A549 (cell line): ENCODE measurements at places on chromosomes 4 and X. TPM values are rescaled to one million over a fixed set of nuclear protein-coding genes. Genes with fewer than 3 reads are reported as not detected.

Gene AFF2
- polyA plus RNA-seq = not detected in 3 replicates

- no peak for DNase-seq
Observed at GRCh38 chr4:184395451-184395917, 78.9 kb downstream of the IRF2 start.

DNA sequence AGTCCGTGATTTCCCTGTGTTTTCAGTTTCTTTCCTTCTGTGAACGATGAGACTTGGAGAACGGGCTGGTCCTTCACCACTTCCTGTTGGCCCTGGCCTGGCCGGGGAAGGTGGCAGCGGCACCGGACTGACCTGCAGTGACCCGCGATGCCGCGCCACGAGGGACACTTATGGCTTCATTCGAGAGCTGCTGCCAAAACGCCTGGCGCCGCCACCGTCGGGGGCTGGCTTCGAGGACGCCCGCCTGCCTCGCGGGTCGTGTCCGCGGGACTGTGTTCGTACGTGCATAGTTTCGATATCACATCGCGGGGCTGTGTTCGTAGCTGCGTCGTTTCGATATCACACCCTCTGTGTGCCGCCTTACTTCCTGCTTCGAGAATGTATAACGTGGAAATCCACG is 7.5 kb upstream of the UVSSA start:
- DNase-seq = no peak

Gene XAGE1B
- polyA plus RNA-seq = 179 to 216 TPM (median 194 TPM) in 3 replicates

- no peak for DNase-seq
Observed at GRCh38 chr4:6360385-6360784, 90.7 kb downstream of the WFS1 start.

- DNase-seq = no peak
Observed at GRCh38 chrX:73812256-73812655, 249.3 kb downstream of the CHIC1 start.

DNA sequence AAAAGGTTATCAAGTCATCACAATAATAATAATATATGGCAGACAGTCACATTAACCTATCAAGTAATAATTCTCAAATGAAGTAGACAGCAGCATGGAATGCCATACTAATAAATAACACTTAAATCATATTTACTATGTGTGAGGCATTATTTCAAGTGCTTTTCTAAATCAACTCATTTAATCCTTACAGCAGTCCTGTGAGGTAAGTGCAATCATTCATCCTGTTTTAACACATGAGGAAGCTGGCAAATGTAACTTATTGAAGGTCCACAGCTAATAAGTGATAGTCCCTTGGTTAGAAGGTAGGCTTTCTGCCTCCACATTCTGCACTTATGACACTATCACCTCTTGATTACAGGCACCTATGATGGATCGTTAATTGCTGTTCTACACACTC is 24.5 kb downstream of the GABRA4 start:
- DNase-seq = no peak

GRCh38 chr4:126766241-126766640 is 866.5 kb upstream of the INTU start:
- no peak for DNase-seq

GRCh38 chr4:140012688-140013486 is 141.1 kb downstream of the MAML3 start:
- peak; percentile 93 for DNase-seq

GRCh38 chr4:8854931-8855330 is 16.7 kb downstream of the HMX1 start:
- no peak for DNase-seq

DNA sequence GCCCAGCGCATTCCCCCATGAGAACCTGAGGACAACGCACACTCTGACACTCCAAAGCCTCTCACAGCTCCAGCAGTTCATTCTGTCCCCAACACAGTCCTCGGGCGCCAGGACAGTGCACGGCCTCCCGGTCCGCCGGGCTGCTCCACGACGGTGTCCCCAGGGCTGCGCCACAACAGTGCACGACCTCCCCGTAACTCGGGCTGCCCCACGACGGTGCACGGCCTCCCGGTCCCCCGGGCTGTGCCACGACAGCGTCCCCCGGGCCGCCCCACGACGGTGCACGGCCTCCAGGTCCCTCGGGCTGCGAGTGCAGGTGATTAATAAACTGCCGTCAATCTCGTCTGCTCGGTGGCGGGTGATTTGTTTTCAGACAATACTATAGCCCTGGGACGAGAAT is 585.1 kb upstream of the FRG1 start:
- no peak for DNase-seq

Gene UPF3B
- polyA plus RNA-seq = 23.9 to 26.4 TPM (median 26.1 TPM) in 3 replicates

GRCh38 chr4:175034986-175035705 is 117.0 kb downstream of the ADAM29 start:
- DNase-seq = no peak

DNA sequence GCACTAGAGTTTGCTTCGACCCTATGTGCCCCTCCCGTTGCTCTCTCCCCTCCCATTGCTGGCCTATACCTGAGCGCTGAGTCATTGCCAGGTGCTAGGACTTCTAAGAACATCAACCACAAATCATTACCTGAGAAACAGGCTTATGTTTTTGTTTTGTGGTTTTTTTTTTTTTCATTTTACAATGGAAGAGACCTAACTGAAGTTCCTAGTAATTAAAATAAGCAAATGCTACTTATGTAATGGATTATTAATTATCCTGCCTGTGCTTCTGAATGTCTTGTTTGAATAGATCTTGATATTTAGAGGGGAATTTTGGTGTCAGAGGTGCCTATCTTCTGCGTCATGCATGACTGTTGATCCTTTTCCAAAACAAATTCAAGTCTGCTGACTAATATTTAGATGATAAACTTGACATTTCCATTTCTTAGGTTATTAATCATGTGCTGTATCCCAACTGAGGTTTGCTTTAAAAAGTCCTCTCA is 275.4 kb upstream of the CPEB2 start:
- DNase-seq = peak; percentile 40

- DNase-seq = peak; percentile 5
Observed at GRCh38 chr4:173257732-173258717, 76.1 kb downstream of the HMGB2 start.

Gene CSN1S1
- polyA plus RNA-seq = not detected in 3 replicates

Gene FAM149A
- polyA plus RNA-seq = 1.4 to 1.8 TPM (median 1.7 TPM) in 3 replicates

DNA sequence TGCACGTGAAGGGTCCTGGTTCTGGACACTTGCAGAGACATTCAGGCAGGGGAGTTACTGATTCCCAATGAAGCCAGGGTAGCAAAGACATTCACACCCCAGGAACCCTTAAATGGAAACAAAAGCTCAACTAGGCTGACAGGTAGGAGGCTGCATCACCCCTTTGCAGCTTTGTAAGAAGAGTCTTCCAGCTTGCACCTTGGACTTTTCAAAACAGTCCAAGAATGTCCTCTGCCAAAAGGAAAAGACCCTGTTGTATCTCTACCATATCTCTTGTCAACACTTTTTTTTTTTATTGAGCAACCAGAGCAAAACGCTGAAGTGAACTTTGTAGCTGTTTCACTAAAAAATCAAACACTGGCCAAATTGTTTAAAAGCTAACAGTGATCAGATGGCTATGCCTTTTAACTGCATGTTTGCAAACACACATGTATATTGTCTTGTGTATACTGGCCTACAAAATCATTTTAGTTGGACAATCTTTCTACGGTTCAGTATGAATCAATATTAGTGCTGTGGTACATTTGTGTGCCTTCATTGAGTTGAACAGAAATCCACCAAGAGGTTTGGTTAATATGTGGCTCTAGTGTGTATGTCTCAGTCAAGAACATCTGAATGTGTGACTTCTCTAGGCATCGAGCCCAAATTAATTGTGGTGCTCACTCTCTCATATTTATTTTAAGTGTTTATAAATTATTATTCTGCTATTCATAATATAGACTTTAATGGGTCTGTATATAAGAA is 18.5 kb upstream of the WWC2 start:
- no peak for DNase-seq

Gene LIN54
- 6.7 to 6.9 TPM (median 6.8 TPM) in 3 replicates for polyA plus RNA-seq

GRCh38 chrX:44876086-44876485 is 3.1 kb downstream of the KDM6A start:
- DNase-seq = no peak
